ENCODE measurements at places on chromosomes 6 and 20.

DNA sequence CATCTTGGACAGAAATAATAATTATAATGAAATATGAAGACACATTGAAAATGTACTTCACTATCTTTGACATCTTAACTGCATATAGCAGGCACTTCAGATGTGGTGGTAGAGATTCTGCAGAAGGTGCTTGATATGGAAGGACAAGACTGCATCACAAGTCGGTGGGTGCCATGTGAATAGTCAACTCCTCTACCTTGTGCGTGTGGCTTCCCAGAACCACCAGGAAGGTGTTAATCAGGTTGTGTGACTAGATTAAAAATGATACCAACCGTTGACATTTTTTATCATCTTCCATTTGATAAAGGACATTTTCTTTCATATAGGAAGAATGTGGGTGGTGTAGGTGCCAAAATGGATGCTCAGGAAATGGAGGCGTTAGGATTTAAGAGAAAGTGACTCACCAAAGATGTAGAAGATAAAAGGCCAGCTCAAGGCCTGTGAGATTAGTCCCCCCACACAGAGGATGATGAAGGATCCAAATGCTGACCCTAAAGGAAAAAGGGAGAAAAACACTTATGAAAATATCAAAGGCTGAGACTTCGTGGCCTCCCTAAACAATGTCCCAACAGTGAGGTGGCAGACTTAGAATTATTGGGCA, 12.3 kb downstream of the SLC17A2 start:
- no peak for DNase-seq

- DNase-seq, result no peak
Measured at GRCh38 chr20:52191916-52192718, 538 bp upstream of the ZFP64 start.

DNA sequence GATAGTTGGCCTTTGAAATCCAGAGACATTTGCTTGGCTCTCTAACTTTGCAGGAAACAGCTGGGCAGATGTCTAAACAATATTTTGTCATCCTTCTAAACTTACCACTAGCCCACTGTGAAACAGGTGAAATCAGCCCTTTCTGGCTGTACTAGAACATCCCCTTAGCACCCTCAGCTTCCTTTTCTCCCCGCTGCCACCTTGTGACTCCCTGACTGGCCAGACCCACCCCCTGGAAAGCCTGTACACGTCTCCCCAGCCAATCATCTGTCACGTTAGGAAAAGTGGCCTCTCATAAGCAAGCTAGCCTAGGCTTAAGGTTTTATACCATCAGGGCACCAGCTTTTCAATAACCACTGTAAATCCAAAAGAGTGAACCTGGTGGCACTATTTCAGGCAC, 88.6 kb upstream of the E2F3 start:
- DNase-seq, result no peak

DNA sequence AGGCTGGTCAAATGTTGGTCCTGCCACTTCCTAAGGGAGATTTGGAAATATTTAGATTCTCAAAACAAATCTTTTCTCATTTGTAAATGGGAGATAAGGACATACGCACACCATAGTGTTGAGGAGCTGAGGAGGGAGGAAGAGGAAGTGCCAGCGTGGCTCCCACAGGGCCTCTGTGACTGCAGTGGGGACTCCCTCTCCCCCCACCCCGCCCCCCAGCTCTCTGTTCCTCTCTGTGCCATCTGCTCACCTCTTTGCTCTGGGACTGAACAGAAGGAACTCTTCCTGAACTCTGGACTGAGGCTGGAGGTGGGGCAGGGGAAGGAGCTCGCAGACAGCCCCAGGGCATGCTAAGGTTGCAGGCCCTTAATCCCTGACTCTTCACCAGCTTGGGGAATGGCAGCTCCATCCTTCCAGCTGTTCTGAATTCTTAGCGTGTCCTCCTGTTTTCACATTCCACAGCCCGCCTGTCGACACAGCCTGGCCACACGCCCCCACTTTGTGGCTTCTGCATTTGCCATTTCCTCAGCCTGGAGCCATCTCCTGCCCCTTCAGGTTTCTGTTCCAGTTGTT, 11.4 kb downstream of the DDX27 start:
- DNase-seq, result no peak

- DNase-seq, result no peak
Measured at GRCh38 chr6:30169658-30170614, 6.6 kb downstream of the TRIM15 start.

GRCh38 chr6:3356056-3356823, 97.5 kb downstream of the PSMG4 start:
- DNase-seq, result no peak

DNA sequence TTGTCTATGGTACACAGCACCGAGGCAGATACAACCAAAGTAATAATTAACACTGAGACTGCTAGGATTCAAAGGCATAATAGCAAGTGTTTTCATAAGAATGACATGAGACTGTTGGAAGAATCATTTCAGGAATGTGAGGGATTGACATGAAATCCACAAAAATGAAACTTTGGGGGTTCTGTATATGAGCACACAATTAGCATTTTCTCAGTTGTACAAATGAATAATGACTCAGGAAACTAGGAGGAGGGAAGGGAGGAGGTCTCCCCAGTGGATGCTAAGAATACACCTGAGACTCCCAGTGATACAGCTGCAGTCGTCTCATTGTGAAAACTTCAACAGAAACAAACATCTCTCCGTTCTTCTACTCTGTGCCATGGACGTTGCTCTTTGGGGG, 428.4 kb upstream of the PLCB4 start:
- no peak for DNase-seq

DNA sequence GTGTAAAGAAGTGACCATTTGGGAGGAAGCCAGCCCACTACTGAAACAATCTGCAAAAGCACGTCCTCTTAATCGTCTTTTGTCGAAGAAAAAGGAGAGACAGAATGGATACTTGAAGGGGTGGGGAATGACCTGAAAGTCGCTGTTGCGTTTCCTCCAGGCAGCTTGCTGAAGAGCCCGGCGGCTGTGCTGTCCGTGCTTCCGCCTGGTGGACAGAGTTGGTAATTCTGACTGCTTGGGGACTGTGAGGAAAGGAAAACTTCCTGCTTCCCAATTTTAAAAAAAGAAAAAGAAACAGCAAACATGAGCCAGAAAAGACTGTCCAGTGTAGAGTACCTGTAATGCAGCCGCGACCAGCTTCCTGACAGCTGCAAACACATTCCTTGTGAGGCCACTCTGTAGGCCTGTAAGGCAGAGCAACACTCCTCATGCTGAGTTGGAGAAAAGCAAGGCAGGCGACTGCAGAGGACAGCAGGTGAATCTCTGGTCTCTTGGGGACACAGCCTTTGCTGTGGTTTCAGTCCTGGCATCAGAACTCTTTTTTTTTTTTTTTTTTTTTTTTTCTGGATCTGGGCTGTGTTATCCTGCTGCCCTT, 251.1 kb upstream of the TBX18 start:
- DNase-seq, result no peak

DNA sequence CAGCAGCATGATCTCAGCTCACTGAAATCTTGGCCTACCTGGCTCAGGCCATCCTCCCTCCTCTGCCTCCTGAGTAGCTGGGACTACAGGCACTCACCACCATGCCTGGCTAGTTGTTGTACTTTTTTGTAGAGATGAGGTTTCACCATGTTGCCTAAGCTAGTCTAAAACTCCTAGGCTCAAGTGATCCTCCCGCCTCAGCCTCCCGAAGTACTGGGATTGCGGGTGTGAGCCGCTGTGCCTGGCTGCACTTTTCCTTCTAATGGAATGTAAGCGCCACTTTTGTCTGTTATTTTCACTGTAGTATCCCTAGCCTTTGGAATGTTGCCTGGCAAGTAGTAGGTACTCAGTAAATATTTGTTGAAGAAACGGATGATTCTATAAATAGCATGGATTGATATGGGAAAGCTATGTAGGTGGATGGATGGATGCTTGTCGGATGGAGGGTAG, 10.4 kb upstream of the TRIB3 start:
- DNase-seq, result no peak

DNA sequence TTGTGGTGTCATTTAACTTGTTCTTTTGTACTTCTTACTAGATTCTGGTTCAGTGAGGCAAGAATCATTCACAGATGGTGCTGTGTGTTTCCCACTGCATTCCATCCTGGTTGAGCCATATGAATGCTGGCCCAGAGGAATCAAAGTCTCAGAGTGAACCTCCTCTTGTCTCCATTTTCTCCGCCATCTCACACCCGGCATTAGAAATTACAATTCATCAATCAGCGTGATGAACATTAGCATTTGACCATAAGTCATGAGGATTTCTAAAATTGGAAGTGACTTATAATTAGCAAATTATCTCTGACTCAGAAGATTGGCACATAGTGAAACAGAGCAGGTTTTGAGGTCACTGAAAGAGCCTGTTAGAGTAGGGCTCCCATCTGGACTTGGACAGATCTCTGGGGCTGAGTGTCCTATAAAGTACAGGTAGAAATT, 25.2 kb downstream of the TNFAIP3 start:
- DNase-seq, result no peak

DNA sequence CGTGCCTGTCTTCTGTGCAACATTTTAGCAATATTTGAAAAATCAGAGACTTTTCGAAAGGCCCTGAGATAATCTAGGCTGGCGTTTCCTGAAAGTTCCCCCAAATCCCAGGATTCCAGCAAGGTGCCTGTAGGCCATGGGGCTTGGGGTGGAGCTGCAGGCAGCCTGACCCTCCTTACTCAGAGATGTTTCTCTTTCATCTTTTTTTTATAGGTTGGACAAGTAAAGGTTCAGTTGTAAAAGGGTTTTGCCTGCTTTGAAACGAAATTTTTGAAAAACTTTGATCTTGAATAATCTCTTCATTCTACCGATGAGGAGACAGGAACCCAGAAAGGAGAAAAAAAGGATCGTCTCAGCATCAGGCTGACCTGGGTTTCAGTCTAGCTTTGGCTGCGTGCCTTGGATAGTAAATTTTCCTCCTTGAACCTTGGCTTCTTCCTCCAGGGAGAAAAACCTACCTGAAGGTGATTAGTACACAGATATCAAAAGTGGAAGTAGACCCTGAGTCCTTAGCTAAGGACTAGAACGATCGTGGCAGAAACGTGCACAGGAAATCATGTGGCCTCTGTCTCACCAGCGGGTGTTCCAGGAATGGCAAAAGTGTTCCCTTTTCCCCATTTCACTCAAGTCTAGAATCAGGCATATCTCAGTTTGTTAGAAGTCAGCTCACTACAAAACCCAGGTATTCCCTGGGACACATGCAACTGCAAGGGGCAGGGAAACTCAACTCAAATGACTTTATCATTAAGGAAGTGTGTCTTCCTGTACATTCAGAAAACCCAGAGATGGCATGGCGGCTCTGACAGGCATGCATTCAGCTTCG, 128.2 kb upstream of the PTPN1 start:
- no peak for DNase-seq

Data from keratinocyte (primary cell).